Vagina (tissue), 2 donors: ENCODE measurements at places on chromosomes 6 and 20.

- no peak for DNase-seq
These were observed 12.9 kb downstream of the BEND3 start for GRCh38 chr6:107102414-107102805.

GRCh38 chr20:14336686-14337085 lies 726 bp downstream of the FLRT3 start:
- DNase-seq = no peak

GRCh38 chr20:1918491-1919165 lies 23.4 kb downstream of the SIRPA start:
- DNase-seq = no peak

DNA sequence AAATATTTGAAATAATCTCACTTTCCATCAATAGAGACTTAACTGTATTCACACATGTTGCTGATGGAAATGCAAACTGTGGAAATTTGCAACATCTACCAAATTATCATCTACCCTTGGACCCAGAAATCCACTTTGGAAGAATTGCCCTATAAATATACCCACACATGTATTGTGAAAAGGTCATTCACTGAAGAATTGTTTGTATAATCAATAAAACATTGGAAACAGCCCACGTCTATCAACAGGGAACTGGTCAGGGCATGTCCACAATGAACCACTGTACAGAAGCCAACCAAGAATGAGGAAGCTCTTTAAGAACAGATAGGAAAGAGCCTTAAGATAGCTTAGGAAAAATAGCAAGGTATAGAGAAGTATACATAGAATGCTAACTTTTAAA lies 36.2 kb downstream of the PXDC1 start:
- DNase-seq = no peak

DNA sequence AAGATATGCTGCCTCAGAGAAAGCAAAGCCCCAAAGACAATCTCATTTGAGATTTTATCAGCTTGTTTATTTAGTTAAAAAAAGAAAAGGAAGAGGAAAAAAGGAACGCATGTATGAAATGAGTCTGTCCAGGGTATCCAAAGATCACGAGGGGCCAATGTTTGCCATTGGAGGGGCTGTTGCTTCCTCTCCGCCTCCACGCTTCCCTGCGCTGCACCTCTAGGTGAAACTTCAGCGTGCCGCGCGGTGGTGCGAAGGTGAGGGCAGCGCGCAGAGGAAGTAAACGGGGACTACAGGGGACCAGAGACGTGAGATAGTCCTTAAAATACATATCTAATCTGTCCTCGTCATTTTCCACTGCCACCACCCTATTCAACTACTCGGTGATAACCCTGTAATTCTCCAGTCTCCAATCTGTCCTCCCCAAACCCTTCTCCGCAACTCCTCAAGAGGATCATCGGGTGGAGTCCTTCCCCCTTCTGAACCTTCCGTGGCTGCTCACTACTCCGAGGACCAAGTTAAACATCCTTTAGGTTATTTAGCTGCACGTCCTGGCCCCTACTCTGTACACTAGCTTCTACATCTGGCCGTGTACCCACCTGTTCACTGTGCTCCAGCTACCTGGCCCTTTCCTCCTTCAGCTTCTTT lies 1.1 kb upstream of the DCBLD1 start:
- DNase-seq = no peak

GRCh38 chr6:148887181-148887580 lies 140.4 kb downstream of the UST start:
- no peak for DNase-seq
